Anterior cingulate cortex (tissue), 58 donors: ENCODE measurements at places on chromosomes 5 and 9.

GRCh38 chr5:68962757-68963484 lies 130.9 kb upstream of the SLC30A5 start:
- DNase-seq = peak; percentile 60

GRCh38 chr5:167812871-167813270 lies 478.6 kb upstream of the WWC1 start:
- DNase-seq = no peak

- no peak for DNase-seq
Observed at GRCh38 chr5:160837749-160838593, 14.0 kb downstream of the ATP10B start.

DNA sequence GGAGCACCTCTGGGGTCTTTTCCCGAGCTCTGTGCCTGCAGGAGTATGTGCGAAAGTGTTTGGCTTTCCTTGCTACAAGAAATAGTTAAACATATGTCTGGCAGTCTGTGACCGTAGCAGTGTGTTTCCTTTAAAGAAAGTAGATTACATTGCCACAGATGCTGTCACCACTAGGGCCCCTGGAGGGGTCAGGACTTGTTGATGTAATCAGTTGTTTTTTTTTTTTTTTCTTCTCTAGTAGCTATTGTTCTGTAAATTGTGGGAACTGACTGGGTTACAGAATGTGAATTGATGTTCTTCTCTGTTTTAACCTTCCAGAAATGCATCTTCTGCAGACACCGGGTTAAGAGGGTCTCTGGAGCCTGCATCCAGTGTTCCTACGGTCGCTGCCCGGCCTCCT lies 345.6 kb downstream of the KDM4C start:
- no peak for DNase-seq

GRCh38 chr9:36153746-36154145 lies 15.4 kb upstream of the CCIN start:
- DNase-seq = no peak

GRCh38 chr9:16357828-16358227 lies 512.6 kb downstream of the BNC2 start:
- DNase-seq = no peak

- no peak for DNase-seq
Observed at GRCh38 chr5:168249923-168250322, 41.5 kb upstream of the WWC1 start.

- DNase-seq = no peak
Observed at GRCh38 chr9:135356796-135357195, 122.8 kb upstream of the PPP1R26 start.

DNA sequence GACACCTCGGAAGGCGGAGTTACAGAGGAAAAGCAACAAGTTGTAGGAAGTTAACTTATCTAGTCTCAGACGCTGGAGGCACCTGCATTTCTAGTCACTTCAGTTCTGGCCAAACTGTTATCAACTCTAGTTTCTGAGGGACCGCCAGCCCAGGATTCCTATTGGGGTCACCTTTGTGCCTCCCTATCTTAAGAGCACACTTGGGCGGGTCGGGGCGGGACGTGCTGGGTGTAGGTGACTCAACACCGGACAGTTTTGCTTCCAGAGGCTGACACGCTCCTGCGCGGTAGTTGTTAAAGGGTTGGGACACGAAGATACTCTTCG lies 679 bp upstream of the KDM4C start:
- no peak for DNase-seq

DNA sequence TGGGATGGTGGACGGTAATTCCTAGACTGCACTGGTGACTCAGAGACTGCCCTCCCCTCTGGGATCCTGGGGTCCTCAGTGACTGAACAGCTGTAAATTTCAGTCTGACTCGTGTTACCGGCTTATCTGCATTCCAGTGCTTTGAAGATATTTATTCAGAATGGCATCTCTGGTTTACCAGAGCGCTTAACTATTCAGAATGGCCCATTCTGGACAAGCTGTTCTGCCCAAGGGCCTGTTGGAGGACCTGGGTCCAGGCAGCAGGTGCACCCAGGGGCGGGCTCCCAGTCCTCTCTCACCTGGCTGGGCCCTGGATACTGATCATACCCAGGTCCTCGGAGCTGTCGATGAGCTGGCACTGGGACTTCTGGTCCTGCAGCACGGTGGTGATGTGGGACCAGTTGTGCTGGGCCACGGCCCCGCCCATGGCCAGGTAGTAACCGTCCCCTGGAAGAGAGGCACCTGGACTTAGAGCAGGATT lies 48.0 kb downstream of the SARDH start:
- no peak for DNase-seq

GRCh38 chr9:94945197-94946144 lies 219.0 kb downstream of the AOPEP start:
- DNase-seq = peak; percentile 77

DNA sequence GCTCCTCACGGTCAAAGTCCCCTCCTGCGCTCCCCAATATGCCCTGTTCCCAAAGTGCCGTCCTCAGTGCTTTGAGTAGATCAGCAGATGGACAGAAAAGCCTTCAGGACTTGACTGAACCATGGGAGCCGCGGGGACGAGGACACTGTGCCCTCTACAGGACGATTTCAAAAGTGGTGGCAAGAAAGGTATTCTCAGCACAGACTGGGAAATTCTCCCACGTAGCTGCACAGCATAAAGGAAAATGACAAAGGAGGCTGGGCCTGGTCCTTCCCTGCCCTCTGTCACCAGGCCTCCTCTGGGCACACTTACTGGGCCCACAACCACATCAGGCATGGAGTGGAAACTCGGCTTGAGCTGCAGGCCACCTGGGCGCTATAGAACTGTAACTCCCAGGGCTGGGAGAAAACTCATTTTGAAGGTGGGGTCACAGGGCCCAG lies 16.7 kb upstream of the MTMR12 start:
- DNase-seq = peak; percentile 9

GRCh38 chr5:123875561-123876275 lies 363.7 kb downstream of the CSNK1G3 start:
- DNase-seq = peak; percentile 57

DNA sequence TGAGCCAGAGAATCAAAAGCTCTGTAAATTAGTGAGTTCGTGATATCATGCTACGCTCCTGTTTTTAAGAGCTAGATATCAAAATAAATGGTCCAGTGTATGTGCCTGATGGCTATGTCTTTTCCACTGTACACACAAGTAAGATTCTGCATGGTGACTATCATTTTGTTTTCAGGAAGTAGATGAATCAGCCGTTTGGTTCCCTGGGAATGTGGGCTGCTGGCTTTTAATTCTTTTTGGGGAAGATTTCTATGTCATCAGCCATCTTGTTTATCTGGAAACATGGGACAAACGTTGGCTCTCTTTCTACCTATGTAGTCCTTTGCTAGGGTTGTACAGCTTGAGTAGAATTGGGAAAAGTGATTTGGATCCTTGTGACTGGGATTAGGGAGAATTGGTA lies 126.7 kb downstream of the GRIA1 start:
- DNase-seq = no peak

- DNase-seq = no peak
Observed at GRCh38 chr9:77427256-77427927, 220.7 kb downstream of the GNA14 start.

GRCh38 chr5:103166706-103167105 lies 46.6 kb downstream of the PPIP5K2 start:
- no peak for DNase-seq

DNA sequence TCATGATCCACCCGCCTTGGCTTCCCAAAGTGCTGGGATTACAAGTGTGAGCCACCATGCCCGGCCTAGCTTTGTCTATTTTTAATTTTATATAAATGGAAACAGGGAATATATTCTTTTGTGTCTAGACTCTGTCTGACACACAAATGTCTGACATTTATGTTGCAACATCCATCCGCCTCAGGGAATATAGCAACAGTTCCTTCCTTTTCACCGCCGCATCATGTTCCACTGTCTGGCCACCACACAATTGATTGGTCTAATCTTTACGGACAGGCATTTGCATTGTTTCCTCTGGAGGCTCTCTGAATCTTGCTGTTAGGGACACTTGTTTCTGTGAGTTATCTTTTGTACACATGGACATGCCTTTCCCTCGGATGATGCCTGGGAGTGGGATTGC lies 20.1 kb upstream of the TBC1D9B start:
- no peak for DNase-seq

DNA sequence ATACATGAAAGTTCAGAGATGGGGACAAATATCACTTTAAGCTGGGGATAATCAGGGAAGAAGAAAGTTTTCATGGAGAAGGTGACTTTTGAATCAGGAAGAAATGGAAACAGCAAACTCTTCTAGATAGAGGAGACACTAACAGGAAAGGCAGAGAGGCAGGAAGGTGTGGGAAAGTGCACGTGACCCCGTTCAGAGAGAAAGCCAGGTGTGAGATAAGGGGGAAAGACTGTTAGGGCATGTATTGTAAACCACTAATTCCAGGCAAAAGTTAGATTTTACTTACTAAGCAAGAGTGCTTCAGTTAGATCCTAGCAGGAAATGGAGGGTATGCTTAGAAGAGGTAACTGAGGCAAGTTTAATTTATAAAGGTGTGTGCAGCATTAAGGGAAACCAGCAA lies 58.5 kb downstream of the PDCD1LG2 start:
- DNase-seq = no peak

DNA sequence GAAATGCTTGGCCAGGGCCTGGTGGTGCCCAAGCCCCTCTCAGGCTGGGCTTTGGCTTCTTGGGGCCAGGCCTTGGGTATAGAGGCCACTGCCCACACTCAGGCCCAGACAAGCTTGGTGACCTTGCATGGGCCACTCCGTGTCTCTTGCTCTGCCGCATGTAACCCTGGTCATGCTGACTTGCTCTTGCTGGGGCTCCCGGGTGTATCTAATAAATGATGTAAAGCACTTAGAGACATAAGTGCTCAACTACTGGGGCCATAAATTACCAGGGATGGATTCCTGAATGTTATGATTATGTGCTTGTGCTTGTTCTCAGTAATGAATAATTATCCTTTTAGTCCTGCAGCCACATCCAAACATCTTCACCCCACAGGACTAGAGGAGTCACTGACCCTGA lies 54.0 kb downstream of the C5orf15 start:
- DNase-seq = no peak

DNA sequence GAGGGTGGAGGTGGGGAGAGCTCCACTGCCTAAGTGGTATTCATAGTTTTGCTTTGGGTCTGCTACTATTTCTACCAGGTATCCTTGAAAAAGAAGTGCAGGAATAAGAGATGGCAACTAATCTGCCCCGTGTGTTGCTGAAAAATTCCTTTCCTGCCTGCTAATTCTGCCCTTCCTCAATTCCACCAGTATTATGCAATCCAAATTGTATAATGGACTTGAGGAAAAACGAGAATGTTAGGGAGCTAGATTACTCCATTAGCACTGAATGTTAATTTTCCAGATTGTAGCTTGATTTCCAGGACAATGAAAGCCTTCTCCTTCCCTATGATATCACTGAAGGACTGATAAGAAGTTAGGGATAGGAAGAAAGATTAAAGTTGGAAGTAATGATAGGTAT lies 16.9 kb downstream of the ADAM19 start:
- DNase-seq = no peak

GRCh38 chr9:117184173-117184572 lies 230.7 kb downstream of the ASTN2 start:
- DNase-seq = no peak

- DNase-seq = no peak
Observed at GRCh38 chr9:16729651-16730050, 140.8 kb downstream of the BNC2 start.

- no peak for DNase-seq
Observed at GRCh38 chr5:75536694-75537360, 25.1 kb downstream of the POLK start.

DNA sequence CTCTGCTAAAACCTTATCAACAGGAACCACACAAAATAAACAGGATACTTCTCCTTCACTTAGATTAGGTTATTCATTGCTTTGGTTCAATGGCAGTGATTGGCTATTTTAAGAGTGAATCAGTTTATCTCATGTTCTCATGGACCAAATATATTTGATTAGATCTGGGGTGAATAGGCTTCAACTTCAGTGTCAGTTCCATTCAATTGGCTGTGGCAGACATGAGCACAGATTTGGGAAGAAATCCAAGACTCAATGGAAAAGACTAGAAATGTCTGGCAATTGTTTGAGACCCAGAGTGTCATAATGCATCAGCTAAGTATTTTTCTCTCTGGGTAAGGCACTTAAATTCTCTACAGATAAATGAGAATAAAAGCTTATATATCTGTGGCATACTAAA lies 37.1 kb downstream of the CDH18 start:
- no peak for DNase-seq

GRCh38 chr9:128106181-128106939 lies 21.2 kb downstream of the PTGES2 start:
- DNase-seq = no peak

GRCh38 chr9:19155106-19155935 lies 28.0 kb upstream of the PLIN2 start:
- DNase-seq = no peak

DNA sequence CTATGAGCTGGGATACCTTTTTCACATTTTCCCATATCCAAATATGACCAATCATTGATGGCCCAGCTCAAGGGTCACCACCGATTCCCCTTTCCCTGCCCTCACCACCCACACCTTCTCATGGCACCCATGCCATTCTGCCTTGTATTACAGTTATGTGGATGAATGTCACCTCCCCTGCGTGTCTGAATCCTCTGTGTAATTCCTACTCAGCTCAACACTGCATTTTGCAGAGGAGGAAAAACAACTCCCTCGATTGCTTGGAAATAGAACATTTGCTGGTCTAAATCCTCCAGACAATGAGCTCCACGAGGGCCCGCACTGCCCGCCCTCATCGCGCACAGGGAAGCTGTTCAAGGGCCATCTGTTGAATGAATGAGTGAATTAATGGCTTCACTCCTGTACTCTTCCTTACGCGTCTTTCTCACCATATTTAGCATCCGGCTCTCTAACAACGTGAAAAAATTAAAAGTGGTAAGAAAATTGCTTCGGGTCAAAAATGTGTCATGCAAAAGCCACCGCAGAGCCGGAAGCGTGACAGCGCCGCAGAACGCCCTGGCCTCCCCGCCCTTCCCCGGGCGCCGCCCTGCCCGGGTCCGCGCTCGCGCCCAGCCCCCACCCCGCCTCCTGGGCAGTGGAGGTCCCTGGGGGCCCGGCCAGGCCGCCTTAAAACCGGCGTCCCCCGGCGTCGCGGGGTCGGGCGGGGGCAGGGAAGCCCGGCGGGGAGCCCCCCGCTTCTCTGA lies 704 bp downstream of the SUSD1 start:
- DNase-seq = no peak

DNA sequence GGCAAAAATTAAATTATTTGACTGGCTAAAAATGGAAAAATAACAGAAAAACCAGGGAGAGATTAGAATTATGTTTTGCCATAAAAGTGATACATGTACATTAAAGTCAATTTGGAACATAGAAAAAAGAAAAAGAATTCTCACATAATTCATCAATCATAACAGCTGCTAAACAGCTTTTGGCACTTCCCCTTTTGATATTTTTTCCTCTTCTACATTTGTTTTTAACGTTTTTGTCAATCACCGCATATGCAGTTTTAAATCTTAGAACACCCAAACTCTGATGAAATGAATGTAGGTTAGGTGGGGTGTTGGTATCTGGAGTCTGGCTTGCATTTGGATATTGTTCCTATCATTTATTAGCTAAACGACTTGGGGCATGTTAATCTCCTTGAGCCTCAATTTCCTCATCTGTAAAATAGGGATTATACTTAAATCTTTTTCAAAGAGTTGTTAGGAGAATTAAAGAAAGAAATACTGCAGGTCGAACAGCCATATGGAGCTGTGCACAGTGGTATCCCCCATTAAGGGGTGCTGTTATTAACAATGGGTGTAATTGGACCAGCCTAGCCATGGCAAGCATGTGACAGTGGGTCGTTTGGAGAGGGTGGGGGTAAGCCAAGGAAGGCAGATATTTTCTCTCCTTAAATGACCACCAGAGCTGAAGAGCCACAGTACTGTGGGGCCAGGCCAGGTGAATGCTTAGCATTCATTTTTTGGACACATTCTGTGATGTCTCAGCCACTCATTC lies 22.6 kb downstream of the NPR3 start:
- DNase-seq = no peak

GRCh38 chr5:29089591-29090130 lies 2051.3 kb upstream of the CDH9 start:
- no peak for DNase-seq
